Upper lobe of right lung (tissue), 1 donor: ENCODE measurements at places on chromosomes 1 and 21. TPM values are rescaled to one million over a fixed set of nuclear protein-coding genes. Genes with fewer than 3 reads are reported as not detected.

DNA sequence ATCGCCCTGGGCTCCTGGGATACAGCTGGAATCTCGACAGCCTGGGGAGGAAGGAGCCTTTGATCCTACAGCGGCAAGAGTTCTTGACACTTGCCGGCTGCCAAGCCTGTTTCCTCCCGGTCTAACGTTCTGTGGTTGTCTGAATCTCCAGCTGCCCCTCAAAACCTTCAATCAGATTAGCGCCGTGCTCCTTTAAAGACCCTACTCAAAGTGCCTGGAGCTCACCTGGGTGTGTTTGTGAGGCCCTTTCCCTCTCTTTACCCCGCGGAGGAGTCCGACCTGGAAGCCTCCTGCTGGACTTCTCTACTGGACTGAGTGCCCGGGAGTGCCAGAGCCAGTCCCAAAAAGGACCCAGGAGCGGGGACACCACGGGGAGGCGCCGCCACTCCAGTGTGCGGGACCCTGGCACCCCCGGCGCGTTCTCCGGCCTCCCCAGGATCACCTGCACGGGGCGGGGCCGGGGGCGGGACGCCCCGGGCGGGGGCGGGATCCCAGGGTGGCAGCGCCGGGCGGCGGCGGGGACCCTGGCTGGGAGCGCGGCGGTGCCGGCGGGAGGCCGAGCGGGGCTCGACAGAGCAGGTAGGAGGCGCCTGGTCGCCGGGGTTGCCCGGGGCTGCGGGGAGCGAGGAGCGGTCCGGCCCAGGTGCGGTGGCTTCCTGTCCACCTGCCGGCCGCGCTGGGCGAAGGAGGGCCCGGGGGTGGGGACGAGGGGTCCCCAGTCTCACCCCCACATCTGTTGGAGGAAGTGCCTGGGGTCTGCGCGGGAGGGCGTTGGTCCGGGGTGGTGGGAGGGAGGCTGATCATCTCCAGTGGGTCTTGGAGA, at the start of gene NCMAP:
Gene NCMAP (plus strand): TSS at position 497 of the 823 bp plus-strand sequence. CDS start 39,344 bp downstream, outside the sequence.
- peak; percentile 90 for DNase-seq

- no peak for DNase-seq
Observed at GRCh38 chr1:218273762-218274479, 11.2 kb upstream of the RRP15 start.

DNA sequence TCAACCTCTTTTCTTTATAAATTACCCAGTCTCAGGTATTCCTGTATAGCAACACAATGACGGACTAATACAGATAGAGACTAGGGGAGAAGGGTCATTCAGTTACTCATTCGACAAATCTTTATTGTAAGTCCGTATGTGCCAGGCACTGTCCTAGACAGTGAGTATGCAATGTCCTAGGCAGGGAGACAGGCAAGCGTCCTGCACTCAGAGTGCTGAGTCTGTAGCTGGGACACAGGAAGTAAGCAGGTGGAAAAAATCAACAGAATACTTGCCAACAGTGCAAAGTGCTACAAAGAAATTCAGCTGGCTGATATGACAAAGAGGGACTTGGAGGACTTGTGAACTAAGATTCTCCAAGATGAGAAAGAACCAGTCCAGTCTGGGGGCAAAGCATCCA, 92.2 kb upstream of the ZBTB40 start:
- DNase-seq, result no peak

DNA sequence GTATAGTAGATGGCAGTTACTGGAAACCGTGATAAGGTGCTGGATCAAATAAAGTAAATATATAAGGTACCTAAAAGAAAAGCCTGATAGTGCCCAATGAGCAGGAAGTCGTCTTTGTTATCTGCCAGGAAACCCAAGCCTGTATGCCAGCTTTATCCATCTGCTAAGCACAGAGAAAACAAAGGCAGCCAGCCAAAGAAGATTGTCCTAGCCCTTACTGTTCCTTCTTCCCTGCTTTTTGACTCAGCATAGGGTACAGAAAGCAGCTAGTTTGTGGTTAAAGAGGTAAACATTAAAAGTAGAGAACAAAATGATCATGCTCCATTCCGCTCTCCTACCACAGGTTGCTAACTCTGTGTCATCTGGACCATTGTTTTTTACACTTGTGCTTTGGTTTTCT, 10.1 kb downstream of the KRTAP22-2 start:
- DNase-seq, result no peak

DNA sequence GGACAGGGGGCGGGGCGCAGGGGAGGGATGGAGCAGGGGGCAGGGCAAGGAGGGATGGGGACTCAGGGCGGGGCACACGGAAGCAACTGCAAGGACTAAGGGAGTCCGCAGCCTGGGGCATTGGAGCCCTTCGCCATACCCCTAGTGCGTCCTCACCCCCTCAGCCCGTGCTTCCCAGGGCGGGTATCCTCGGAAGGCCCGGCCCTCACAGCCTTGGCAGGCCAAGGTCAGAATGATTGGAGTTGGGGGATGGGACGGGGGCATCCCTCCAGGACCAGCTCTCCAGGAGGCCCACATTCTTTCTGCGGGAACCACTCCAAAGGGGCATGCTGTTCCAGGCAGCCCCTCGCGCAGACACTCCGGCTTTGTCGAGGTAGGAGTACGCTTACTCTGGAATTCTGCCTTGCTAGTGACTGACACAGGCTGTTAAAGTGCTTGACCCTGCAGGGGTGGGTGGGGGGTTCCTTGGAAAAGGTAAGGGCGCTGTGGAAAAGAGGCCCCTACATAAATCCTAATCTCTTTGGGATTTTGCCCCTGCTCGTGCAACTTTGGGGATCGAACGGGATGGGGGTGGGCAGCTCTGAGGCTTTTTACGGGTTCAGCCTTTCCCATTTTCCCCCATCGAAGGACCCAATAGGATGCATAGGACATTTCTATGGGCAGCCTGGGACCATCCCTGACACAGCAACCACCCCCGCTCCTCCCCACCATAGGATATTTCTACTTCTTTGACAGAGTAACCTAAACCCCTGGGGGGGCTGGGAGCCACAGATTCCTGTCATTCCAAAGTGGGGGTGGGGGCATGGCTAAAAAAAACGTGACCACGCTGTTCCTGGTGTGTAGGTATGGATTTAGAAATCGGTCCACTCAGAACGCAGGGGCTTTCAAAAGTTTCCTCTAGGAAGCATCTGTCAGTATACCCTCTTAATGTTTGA, 738 bp upstream of the TRIM11 start:
- peak; percentile 15 for DNase-seq

DNA sequence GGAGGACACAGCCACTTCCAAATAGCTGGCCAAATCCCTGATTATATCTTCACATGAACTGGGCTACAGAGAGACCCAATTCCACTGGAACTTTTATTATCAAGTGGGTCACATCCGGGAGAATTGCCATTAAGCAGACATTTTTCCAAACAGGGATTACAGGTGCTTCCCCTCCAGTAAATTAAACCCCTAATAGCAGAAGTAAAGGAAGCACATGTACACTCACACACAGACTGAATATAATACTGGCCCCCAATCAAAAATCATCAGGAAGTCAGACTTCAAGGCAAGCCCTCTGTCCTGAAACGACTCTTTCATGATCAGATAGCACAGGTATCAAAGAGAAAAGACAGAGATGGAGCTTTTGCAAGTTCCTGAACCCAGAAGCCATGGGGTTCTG, 118.6 kb upstream of the PPP2R5A start:
- no peak for DNase-seq

DNA sequence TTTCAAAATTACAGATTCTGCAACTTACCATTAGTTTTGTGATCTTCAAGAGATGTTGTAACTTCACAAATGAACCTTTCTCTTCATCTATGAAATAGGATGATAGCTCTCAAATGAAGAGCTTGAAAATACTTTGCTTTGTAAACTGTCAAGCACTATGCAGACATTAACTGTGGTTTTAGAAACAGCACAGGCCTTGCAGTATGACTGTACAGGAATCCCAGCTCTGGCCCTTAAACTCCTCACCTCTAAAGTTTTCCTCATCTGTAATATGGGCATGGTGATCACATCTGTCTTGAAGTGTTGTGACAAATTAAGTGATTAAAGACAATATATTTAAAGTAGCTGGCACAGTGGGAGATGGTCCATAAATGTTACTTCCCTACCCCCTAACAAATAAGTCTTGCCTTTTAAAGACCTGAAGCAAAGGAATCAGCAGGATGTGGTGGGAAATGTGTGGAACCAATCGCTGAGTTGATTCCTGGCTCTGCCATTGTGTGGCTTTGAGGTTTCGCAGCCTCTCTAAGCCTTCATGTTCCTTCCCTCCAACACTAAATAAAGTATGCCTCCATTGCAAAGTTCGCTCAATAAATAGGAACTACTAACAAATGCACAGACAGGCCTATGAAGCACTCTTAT, 5.5 kb upstream of the PTP4A2 start:
- DNase-seq, result no peak

GRCh38 chr1:215226757-215227156, 144.2 kb downstream of the KCNK2 start:
- DNase-seq, result no peak

DNA sequence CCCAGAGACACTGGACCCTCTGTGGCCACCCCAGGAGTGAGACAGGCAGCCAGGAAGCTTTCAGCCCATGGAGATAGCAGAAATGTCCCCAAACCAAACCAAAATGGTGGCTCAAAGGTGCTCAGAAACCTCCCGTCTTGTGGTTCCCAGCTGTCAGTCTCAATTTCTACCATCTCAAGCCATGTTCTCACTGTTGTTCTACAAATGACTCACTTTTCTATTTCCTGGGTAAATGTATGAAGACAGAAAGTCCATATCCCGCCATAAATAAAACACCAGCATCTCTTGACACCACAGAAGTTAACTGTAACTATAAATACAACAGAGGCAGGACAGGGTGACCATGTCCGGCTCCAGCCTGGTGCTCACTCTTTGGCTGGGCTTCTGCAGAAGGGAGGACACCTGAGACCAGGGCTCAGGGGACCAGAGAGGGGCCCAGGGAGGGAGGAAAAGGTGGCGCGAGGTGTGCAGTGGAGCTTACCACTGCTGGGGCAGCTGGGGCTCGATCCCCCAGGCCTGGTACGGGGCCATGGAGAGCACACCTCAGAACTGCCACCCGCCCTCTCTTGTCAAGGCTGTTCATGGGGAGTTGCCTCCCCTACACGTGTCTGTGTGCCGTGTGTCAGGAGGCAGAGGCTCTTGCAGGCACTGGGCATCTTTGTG, 43.6 kb downstream of the EPHB2 start:
- no peak for DNase-seq

DNA sequence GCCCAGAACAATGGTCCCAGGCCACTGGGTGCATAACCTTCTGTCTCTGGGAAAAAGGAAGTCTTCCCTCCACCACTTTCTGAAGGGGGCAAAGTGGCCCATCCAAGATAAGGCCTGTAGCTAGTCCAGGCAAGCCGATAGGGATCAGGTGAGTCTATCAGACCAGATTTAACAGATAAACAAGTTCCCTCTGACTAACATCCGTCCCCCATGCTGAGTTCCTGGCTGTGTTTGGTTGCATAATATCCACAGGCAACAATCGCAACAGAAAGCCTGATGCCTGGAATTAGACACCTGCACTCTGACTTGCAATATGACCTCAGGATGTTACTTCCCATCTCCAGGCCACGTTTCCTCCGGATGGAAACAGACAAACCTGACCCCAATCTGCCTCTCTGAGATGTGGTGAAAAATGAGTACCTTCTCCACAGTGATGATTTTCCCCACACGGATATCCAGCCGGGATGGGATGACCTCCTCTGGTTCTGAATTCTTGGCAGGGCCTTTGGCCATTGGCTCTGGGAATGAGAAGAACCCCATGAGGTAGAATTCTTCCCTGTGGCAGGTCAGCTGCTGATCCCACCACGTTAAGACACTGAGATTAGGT, 36.4 kb downstream of the YARS1 start:
- DNase-seq, result no peak

DNA sequence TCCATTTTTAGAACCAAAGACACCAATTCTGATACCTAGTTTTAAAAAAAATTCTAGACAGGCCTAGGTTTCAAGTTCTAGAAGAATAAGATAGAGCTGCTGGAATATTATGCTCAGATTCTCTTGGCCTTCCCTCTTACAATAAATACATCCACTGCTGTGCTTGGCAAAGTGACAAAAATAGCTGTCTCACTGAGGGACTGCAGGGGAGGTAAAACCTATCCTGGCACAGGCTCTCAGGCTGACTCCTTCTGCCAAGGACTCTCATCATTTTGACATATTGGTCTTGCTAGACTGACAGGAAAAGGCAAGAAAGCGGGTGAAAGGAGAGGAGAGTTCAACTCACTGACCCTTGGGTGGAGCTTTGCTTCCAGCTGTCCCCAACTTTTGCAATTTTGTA, 197.0 kb upstream of the LHX8 start:
- no peak for DNase-seq

DNA sequence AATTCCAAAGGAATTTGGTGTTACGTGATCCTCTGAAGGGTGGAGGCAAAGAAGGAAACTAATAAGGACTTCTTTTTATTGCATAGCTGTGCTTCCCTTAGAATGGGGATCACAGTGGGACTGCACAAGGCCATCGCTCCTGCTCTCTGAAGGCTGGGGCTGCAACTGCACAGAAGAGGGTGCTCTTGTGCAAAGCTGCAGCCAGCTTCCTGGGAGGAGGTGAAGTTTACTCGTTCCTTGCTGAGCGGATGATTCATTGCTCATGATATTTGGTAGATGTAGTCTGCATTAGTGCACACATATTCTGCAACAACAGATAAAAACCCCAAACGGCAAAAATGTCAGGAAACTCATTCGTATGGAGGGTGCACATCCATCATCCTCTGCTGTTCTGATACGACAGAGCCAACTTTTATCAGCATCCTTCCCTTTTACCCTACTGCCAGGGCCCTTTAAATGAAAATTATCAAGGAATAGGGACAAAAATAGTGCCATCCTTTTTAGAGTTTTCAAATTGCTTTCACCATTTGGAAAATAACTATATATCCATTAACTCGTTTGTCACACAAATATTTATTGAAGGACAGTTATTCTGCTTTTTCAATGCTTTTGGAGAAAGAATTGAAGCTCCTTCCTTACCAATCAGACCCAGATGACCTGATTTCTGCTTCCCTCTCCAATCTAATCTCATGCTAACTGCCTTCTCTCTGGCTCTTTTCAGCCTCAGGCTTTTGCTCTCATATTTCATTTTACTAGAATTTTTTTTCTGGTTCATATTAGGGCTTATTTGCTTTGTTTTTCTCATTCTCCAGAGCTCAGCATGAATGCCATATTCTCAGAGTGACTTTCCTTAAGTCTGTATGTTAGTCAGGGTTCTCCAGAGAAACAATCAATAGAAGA, 263.6 kb downstream of the DUSP10 start:
- DNase-seq, result no peak

DNA sequence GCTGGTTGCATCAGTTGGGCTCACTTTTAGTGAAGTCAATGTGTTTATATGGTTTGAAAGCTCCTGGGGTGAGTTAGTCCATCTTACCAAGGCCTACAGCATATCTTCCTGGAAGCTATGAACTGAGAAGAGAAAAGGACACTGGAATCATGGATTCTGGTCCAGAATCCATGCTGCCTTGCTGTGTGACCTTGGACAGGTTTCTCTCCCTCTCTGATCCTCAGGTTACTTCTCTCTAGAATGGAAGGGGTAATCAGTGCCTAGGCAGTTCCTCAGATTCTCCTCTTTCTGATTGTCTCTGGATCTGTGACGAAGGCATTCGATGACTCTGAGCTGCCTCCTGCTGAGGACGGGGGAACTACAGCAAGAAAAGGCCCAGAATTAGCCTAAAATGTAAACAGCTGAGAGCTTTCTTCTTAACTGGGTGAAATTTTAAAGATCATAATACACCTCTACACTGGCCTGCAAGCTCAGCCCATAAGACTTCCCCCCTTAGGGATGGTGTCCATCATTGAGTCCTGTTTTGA, 425.0 kb upstream of the VAMP3 start:
- no peak for DNase-seq

The ASTN1 gene
- 0.20 TPM for total RNA-seq

The SMPDL3B gene
- total RNA-seq, result 29.1 TPM

The SPATA1 gene
- 3.4 TPM for total RNA-seq

The ADGRB2 gene
- total RNA-seq, result 0.69 TPM
